NCI-H510A treated with DMSO at 0.1 percent for 48 hours (cell line): ENCODE measurements at places on chromosomes 16 and 17.

DNA sequence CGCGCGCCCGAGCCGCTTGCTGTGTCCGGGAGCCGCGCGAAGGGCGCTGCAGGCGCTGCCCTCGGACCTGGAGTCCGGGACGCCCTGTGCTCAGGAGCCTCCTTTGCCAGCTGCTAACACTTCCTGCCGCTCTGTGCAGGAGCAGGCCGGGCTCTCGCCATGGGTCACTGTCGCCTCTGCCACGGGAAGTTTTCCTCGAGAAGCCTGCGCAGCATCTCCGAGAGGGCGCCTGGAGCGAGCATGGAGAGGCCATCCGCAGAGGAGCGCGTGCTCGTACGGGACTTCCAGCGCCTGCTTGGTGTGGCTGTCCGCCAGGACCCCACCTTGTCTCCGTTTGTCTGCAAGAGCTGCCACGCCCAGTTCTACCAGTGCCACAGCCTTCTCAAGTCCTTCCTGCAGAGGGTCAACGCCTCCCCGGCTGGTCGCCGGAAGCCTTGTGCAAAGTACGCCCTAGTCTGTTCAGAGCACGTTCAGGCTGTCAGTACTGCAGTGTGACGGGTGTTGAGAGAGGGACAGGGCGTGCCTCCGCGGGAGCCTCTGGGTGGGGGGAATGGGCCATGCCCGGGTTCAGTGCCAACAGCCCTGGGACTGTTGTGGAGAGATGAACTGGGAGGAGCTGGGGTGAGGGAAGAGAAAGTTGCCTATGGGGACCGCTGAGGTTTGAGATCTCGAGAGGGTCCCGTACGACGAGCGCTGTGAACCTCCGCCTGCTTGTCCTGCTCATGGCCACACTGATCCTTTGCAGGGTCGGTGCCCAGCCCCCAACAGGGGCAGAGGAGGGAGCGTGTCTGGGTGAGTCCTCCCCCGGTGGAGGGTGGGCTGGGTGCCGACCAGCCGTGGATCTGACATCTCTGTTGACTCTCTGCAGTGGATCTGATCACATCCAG is 1.3 kb downstream of the ZNF276 start:
- DNase-seq, result no peak

DNA sequence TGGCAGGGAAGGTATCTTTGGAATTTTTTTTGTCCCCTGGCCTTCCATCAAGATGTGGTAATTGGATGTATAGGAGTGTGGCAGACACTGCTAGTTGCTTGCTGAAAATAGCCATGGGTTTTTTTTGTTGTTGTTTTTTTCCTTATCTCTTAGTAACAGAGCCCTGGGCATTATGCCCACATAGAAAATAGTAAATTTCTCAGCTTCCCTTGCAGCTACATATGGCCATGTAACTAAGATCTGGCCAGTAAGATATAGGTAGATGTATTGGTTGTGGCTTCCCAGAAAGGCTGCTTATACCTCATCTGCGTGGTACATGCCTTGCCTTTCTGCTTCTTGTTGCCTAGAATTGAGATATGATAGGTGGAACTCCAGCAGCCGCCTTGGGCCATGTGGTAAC is 349.9 kb downstream of the CPPED1 start:
- no peak for DNase-seq

- DNase-seq, result no peak
Measured at GRCh38 chr16:80541306-80541694, 507 bp downstream of the DYNLRB2 start.

GRCh38 chr16:75320435-75320834 is 69.0 kb upstream of the BCAR1 start:
- no peak for DNase-seq

- no peak for DNase-seq
Measured at GRCh38 chr17:38890410-38890746, 20.5 kb downstream of the LASP1 start.

DNA sequence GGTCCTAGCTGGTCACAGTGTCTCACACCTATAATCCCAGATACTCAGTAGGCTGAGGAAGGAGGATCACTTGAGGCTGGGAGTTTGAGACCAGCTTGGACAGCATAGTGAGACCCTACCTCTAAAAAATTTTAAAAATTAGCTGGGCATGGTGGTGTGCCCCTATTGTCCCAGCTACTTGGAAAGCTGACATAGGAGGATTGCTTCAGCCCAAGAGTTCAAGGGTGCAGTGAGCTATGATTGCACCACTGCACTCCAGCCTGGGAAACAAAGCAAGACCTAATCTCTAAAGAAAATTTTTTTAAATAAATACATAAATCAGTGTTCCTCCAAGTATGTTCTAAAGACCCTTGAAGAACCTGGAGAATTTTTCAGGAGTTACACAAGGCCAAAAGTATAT is 50.6 kb upstream of the GNAO1 start:
- no peak for DNase-seq

DNA sequence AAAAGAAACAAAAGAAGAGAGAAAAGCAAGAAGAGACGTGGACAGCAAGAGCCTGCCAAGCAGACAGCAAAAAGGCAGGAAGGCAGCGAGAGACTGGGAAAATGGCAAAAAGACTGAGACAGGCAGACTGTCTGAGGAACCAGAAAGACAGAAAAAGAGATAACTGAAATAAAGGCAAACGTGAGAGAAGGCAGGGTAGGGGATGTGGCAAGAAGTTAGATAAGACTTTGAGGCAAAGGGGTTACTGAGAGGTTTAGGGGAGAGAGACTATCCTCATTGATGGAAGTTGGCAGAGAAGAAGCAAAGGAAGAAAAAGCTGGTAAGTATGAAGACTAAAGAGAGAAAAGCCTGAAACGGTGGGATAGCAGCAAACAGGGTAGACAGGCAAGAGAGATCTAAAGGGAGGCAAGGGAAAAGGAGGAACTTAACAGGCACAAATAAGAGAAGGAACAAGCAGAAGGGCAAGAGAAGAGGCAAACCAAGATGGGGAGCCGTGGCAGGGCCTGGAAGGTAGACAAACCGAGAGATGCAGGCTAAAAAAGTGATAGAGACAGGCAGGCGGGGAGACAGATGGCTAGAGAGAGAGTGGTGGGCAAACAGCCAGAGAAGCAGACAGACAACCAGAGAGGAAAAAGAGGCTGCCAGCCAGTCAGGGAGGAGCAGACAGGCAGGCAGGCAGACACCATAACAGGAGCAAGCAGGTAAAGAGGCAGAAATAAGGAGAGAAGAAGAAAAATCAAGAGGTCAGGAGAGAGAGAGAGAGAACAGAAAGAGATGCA is 7.1 kb upstream of the CHD3 start:
- DNase-seq, result peak; percentile 89

DNA sequence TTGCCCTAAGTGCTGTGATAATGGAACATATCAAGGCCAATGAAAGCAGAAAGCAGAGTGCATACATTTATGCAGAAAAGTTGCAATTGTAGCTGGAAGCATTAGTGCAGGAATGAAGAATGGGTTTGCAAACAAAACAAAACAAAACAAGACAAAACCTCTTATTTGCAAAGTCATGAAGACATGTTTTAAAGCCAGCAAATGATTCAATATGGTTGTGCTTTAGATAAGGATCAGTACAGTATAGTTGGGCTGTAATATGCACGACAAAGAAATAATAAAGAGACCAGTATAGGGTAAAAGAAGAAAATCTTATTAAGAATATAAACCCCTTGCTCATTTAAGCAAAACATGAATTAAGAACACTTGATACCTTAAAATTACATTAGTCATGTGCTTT is 398.1 kb downstream of the KIF2B start:
- no peak for DNase-seq

- DNase-seq, result no peak
Measured at GRCh38 chr16:72091217-72091616, 2.2 kb downstream of the TXNL4B start.

- DNase-seq, result no peak
Measured at GRCh38 chr16:70490261-70490660, 33.1 kb downstream of the COG4 start.

DNA sequence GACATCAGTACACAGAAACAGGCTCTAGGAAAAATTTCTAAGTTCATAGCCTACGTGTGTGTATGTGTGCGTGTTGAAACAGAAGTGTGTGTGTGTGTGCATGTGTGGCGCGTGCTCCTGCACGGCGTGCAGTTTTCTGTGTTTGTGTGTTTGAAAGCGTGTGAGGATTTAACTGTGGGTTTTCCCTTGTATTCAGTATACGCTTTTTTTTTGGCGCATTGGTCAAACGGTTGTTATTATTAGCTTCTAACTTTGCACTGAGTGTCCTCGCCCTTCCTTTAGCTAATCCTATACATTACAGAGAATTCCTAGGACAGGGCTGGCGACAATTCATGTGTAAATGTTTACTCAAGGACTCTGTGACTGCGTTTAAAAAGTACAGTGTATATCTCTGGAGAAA is 23.0 kb downstream of the TMC6 start:
- peak; percentile 38 for DNase-seq

GRCh38 chr16:54687043-54687899 is 243.4 kb upstream of the IRX5 start:
- DNase-seq, result no peak

DNA sequence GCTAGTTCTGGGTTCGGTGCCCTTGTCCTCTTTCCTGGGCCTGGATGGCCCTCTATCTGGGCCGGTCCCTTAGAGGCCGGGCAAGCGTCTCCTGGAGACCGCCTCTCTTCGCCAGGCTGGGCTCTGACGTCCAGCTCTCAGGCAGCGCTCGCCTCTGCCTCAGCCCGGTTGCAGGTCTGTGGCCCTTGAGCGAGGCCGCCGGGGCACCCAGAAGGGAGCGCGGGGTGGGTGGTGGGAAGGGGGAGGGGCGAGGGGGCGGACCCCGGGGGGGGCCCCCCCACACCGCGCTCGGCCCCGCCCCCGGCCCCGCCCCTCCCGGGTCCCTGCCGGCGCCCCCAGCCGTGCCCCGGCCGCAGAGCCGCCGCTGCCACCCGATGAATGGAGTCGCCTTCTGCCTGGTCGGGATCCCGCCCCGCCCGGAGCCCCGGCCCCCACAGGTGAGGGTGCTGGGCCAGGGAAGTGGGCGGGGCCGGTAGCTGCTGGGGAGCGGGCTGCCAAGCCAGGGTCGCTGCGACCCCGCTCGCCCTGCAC is at the start of gene ARHGAP23:
TSS of gene ARHGAP23 (plus strand) at position 353 of the 531 bp plus-strand sequence. CDS start at position 375, 22 bp downstream.
- no peak for DNase-seq

GRCh38 chr17:60386147-60387058 is 5.5 kb downstream of the USP32 start:
- no peak for DNase-seq

DNA sequence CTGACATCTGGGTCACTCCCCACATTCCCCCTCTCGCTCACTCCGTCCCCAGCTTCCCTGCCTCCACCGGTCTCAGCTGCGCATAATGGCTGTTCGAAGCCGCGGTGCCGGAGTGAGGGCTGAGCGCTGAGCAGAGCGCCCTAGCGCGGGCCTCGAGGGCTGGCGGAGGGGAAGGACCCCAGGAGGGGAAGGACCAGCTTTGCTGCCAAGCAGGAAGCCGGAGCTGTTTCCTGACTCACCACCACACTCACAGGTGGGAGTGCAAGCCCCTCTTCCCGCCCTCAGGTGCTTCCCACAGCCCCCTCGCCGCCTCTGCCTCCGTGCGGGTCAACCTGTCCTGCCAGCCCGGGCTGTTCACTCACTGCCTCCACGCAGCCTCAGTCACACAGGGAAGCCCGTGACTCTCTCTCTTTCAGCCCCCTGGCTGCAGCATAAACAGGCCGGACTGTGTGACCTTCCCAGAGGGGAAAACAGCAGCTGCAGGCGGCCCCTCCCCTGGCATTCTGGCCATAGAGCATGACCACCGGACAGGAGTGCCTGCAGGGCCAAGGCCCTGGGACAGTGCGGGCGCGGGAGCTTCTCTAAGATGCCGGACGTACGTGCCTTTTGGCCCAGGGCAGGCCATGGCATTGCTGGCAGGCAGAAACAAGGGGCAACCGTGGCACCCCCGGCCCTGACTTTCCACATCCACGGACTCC is 23.7 kb downstream of the SLC43A2 start:
- no peak for DNase-seq

GRCh38 chr16:12600116-12600515 is 203.6 kb downstream of the CPPED1 start:
- no peak for DNase-seq

- DNase-seq, result peak; percentile 91
Measured at GRCh38 chr16:19283637-19284036, 1.9 kb upstream of the CLEC19A start.

- DNase-seq, result no peak
Measured at GRCh38 chr16:30155188-30155587, 28.2 kb upstream of the CORO1A start.

DNA sequence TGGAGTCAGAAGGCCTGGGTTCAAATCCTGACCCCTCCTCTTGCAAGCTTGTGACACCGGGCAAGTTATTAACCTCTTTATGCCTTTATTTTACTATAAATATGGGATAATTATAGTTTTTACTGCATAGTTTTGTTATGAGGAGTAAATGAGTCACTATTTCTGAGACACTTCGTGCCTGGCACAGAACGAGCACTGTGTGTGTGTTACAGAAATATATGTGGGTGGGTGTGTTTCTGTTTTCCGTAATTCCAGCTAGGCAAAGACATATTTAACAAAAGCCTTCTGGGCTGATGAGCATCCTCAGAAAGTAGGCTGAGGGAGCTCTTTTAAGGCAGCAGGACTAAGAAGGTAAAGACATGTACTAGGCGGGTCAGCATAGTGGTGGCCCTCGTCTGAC is 417.9 kb downstream of the MAF start:
- DNase-seq, result no peak

DNA sequence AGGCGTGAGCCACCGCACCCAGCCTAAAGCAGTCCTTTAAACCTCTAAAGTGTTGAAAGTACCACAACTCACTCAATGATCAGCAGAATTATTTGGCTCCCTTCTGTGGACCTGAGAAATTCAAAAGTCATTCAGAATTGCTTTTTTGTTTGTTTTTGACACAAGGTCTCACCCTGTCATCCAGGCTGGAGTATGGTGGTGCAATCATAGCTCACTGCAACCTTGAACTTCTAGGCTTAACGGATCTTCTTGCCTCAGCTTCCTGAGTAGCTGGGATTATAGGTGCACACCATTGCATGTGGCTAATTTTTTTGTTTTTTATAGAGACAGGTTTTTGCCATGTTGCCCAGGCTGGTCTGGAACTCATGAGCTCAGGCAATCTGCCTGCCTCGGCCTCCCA is 44.3 kb downstream of the TRAF4 start:
- no peak for DNase-seq

GRCh38 chr16:31185339-31185738 is 5.4 kb downstream of the FUS start:
- DNase-seq, result no peak

DNA sequence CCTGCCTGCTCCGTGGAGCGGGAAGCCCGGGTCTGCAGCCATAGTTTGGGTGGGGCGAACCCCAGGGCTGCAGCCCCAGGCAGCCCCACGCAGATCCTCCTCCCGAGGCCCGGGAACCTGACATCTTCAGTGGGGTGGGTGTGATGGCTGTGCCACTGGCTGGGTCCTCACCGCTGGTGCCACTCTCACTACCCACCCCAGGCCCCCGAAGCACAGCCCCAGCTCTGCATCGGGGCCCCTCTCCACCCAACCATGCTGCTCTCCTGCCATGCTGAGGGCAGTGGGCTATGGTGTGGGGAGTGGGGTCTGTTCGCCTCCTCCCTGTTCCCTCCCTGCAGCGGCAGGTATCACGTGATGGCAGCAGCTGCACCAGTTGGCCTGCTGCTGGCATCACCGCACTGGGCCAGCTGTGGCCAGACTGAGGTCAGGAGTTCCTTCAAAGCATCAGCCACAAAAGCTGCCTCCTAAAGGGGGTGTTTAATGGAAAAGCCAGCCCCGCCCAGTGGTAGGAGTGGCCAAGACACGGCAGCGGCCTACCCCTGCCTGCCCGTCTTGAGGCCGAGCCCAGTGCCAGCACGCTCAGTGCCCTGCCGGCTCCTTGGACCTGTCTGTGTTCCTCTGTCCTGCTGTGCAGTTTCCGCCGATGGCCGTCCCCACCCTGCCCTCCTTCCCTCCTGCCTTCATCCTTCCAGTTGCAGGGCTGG is 10.8 kb downstream of the KCTD5 start:
- no peak for DNase-seq

GRCh38 chr16:68756239-68756915 is 19.3 kb downstream of the CDH1 start:
- peak; percentile 91 for DNase-seq

- DNase-seq, result no peak
Measured at GRCh38 chr17:50189550-50190292, 11.7 kb downstream of the COL1A1 start.
